ENCODE measurements at places on chromosomes 5 and 9.

- DNase-seq = no peak
Observed at GRCh38 chr9:7293091-7293490, 506.5 kb downstream of the DMAC1 start.

DNA sequence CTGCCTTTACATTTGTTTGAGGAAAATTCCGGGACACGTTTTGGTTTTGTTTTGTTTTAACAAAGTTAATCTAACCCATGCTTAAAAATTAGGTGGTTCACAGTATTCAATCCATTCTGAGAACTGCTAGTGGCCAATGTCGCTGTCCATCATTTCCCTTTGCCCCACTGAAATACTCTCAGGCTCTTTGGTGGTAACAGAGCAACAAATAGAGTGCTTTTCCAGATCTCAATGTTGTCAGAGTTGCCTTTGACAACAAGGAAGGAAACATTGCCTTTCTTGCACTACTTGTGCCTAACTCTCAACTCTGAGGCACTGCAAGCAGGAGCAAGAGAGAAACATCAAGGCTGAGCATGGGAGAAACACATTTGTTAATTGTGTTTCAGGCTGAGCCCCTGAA is 154.0 kb downstream of the MCTP1 start:
- no peak for DNase-seq

DNA sequence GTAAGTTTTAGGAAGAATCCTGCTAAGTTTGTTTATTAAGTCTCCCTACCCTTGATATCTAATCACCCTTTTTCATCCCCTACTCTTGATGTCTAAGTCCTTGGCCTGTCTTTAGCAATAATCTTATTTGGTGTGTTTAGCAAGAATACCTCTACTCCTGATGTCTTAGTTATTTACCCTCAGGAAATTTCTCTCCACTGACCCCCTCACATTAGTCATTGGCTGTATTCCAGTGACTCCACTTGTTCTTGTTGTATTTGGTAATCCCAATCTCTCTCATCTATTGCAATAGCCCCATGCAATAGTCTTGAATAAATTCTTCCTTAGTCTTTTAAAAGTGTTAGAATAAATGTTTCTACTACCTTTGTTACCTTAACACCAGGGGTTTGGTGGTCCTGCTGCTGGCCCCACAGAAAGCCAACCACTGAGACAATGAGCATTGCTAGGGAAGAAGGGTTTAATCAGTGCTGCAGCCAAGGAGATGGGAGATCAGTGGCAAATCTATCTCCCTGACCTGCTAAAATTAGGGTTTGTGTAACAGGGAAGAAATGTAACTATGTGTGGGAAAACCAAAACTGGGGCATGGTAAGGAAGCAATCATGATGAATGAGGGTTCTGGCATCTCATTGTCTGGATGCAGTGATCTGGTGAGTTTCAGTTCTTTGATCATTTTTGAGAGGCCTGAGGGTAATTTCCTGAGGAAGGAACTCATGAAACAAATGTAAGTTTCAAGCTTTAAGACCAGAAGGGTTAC is 236.4 kb upstream of the DAB2 start:
- no peak for DNase-seq

DNA sequence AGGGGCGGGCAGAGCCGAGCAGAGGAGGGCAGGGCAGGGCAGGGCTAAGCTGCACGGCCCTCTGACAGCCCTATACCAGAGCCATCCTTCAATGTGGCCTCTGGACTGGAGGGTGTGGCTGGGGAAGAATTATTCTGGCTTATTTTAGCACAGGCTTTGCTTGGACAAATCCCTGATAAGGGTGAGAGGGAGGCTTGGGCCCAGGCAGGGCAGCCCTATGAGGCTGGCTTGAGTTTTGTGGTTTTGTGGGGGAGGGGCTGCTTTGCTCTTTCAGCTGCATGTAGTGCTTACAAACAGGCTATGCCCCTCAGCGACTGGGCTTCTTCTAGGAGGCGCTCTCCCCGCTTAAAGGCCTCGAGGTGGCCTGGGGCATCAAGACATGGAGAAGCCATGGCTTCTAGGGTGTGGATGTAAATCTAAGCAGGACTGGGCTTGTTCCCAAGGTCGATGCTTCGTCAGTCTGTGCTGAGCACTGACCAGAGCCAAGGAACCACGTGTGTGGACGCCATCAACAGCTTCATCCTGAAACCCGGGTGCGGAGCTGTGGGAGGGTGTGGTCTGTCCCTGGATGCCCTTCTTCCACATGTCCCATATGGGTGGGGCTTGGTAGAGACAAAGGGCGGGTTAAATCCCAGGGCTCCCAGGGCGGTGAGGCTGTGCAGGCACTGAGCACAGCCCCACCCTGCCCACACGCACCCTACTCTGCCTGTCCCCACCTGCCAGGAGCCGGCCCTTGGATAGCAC is 45.7 kb upstream of the IPPK start:
- peak; percentile 40 for DNase-seq

- no peak for DNase-seq
Observed at GRCh38 chr5:59716029-59716428, 177.5 kb downstream of the PDE4D start.

DNA sequence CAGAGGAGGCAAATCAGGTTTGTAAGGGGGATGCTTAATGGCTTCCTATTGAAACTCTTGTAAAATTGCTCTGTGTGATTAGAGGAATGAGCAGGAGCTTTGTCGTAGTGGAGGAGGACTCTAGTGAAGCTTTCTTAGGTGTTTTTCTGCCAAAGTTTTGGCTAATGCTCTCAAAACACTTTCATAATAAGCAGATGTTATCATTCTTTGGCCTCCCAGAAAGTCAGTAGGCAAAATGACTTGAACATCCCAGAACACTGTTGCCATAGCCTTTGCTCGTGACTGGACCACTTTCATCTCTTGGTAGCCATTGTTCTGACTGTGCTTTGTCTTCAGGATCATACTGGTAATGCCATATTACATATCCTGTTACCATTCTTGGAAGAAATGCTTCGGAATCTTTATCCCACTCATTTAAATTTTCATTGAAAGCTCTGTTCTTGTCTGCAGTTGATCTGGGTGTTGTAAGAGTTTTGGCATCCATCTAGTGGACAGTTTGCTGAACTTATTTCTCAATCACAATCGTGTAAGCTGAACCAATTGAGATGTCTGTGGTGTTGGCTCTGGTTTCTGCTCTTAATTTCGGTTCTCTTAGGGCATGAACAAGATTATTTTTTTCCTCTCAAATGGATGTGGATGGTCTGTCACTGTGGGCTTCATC is 187.6 kb downstream of the COMMD10 start:
- peak; percentile 18 for DNase-seq

- peak; percentile 97 for DNase-seq
Observed at GRCh38 chr9:107274953-107275422, 8.1 kb upstream of the RAD23B start.

DNA sequence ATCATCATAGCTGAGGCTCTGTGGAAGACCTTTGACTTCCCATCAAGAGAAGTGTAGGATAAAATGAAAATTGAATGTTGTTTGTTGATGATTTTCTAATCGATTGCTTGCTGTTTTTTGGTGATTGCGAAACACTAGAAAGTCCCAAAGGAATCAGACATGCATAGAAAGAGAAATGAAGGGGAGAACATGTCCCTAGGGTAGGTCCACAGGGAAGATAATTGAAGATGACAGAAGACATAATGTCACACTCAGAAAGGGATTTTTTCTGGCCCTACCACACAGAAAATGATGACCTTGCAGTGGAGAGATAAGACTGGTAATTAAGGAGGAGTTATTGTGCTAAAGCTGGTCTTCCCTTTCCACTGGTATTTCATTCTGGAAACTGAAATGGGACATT is 62.8 kb downstream of the INSYN2B start:
- DNase-seq = no peak

DNA sequence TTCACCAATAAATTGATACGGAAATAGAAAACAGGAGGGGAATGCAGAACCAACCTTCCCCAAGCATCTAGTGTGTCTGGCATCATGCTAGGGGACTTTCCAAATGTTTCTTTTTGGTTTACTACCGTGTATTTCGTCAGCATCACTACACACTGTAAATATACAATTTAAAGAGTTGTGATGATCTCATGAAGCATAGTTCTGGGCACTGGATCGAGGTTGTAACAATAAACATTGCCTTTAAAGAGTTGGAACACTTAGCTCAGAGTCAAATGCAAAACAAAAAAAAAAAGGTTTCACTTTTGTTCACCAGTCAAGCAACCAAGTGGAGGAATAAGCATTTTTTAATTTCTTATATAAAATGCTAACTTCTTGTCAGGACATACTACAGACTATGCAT is 2.9 kb upstream of the SCAI start:
- peak; percentile 22 for DNase-seq

DNA sequence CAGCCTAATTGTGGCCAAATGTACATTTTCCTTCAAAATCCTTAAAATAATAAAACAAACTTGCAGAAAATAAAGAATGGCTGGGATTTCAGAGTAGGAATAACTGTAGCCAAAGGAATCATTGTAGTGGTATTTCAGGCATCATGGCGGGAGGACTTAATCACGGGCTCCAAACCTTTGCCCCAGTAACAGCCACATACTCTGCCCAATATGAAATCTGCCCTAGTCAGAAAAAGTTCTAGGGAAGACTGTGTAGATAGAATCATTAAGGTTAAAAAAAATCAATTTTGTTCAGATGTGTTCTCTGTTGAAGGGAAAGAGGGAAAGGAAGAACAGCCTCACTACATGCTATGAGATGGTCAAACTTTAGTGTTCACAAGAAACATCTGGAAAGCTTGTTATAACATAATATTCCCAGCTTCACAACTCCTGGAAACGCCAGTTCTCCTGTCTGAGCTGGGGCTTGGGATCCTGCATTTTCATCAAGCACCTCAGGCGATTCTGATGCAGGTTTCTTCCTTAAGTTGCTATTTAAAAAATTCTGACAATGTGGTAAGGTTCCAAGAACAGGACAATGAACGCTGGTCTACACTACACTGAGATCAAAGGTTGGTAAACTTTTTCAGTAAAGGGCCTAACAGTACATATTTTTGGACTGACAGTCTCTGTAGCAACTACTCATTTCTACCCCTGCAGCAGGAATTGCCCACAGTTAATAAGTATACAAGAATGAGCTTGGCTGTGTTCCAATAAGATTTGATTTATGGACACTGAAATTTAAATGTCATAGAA is 87.9 kb downstream of the CEMIP2 start:
- DNase-seq = peak; percentile 28

- no peak for DNase-seq
Observed at GRCh38 chr9:136081113-136081825, 13.8 kb downstream of the NACC2 start.

- no peak for DNase-seq
Observed at GRCh38 chr5:179904463-179905160, 3.1 kb downstream of the TBC1D9B start.

DNA sequence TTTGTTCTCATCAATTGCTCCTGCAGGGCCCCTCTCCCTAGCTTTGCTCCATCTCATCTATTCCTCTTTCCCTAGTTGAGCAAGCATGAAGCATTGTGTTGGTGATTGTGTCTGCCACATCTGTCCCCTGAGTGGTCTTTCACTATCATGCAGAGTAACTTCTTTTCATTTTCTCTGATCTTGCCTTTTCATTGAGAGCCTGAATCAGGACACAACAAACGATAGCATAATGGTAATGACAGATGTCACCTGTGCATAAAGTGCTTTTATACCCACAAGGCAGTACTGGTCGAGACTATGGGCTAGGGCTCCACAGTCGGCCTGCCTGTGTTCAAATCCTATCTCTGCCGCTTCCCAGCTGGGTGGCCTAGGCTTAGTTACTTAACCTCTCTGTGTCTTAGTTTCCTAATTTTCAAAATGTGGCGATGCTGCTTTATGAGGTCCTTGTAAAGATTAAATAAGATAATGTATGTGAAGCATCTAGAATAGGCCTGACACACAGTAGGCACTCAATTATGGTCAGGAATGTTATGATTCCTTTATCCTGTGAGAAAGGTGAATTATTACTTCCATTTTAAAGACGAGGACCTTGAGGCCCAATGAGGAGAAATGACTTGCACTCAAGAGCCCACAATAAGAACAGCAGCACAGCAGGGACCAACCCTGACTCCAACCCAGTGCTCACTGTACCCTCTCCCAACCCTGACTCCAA is 137.1 kb upstream of the ZNF618 start:
- DNase-seq = no peak

DNA sequence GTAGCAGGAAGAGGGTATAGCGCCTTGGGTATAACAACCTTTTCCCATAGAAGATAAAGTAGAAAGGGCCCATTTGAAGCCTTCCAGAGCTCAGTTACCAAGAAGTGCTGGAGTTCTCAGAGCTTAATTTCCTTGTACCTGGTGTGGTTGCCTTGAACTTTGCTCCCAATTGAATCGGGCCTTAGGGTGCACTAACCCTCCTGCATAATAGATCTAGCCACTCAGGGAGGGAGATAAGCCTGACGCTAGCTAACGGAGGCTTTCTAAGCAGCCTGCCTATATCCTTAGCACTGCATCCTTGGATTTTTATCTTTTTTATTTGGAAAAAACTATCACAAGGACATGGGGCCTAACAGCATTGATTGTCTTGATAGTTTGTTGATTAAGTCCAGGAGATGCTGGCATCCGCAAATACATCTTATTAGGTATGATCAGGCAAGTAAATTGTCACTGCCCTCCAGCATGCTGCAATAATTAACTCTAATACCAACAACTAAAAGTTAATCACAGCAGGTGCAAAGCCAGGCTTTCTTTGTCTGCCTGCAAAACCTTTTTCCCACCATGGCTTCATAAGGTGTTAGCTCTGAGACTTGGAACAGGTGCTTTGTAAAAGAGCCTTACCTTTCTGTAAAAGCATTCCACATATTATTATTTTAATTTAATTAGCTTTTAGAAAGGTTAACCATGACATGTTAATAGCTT is 199.4 kb downstream of the SREK1 start:
- no peak for DNase-seq

- peak; percentile 69 for DNase-seq
Observed at GRCh38 chr5:119411361-119412278, 40.7 kb upstream of the HSD17B4 start.

- DNase-seq = peak; percentile 85
Observed at GRCh38 chr5:149062371-149063016, 368 bp downstream of the SH3TC2 start.

DNA sequence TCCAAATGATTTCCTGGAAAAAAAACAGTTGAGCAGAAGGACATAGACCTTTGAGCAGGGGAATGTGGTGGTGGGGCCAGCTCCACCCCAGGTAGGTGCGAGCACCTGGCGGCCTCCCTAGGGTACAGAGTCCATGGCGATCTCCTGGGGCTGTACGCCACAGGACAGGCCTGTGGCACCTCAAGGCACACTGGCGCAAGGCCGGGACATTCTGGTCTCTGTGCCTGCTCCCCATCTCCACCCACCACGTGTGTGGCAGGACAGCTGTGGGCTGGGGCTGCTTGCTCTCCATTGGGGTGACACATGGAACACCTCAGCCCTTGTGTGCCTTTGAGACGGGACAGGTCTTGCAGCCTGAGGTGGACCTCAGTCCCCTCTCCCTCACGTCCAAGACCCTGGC is 25.2 kb downstream of the WNK2 start:
- DNase-seq = no peak

DNA sequence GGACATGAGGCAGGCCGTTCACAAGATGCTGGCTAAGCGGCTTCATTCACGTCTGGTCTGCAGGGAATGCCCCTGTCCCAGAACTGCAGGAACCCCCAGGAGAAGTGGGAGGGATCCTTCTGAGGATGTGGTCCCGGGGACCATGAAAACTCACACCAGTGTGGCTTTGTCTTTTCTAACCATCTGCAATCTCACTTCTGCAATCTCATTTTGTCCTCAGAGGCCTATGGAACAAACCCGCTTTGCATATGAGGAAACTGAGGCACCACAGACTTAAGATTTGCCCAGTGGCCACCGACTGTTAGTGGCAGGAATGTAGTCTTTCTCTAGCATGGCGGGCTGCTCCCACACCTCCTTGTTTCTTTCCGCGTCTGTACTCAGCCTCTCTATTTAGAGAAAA is 6.9 kb downstream of the CXCL14 start:
- DNase-seq = no peak

GRCh38 chr5:78182838-78183237 is 111.7 kb downstream of the AP3B1 start:
- no peak for DNase-seq

GRCh38 chr5:178483620-178484019 is 106.6 kb downstream of the COL23A1 start:
- no peak for DNase-seq
